Thoracic aorta (tissue), 2 donors: ENCODE measurements at places on chromosomes 1 and 21. TPM values are rescaled to one million over a fixed set of nuclear protein-coding genes. Genes with fewer than 3 reads are reported as not detected.

CD5L gene
- total RNA-seq, result 0.28 TPM

GRCh38 chr1:32892368-32893197 is 6.3 kb downstream of the HPCA start:
- H3K4me1 ChIP-seq, result peaks cover 14% of the 10 kb centered on the region
- no peak for DNase-seq
- H3K4me3 ChIP-seq, result peak overlapping the region; percentile 66

DPM3 gene
- total RNA-seq, result 28.8 TPM

SAMSN1 gene
- 20.5 TPM for total RNA-seq

JAK1 gene
- 113 TPM for total RNA-seq

- H3K36me3 ChIP-seq, result no peaks in the 10 kb centered on the region
- no peaks in the 10 kb centered on the region for H3K4me1 ChIP-seq
- no peaks in the 10 kb centered on the region for H3K27me3 ChIP-seq
- H3K4me3 ChIP-seq, result no peak overlapping the region
These were observed 57.3 kb downstream of the SYF2 start for GRCh38 chr1:25174730-25175612.

DNA sequence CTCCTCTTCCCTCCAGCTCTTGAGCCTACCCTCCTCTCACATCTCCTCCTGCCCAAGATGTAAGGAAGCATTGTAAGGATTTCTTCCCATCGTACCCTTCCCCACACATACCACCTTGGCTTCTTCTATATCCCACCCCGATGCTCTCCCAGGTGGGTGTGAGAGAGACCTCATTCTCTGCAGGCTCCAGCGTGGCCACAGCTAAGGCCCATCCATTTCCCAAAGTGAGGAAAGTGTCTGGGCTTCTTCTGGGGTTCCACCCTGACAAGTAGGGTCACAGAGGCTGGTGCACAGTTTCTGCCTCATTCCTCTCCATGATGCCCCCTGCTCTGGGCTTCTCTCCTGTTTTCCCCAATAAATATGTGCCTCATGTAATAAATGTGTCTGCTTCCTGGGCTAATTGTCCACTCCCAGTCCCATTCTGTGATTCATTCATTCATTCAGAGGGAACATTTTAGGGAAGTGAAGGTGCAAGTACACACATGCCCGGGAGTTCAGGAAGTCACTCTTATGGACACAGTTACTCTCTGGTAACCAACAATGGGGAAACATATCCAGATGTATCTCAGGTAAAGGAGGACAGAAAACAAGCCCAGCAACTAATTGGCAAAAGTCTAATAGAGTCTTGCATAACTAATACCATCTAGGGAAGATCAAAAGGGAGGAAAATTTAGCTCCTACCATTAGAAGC is 1.9 kb downstream of the SPRR4 start:
- DNase-seq, result no peak
- no peaks in the 10 kb centered on the region for H3K36me3 ChIP-seq
- H3K27me3 ChIP-seq, result no peaks in the 10 kb centered on the region
- H3K4me3 ChIP-seq, result no peak overlapping the region

DCST1 gene
- not detected for total RNA-seq

DNA sequence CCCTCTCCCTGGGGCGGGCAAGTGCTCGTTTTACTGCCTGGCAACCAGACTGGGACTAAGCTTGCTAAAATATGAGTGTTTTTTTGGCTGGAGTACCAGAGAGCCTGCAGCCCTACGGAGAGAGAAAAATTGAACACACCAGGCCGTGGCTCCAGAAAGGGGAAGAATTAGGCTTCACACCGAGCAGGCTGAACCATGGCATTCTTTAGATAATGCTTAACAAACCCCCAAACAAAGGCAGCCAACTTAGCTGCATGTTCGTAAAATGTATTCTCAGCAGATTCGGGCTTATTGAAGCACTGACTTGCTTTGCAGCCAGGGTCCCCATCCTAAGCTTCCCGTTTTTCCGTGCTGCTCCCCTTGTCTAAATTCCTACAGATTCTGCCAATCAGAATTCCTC is 76.6 kb downstream of the LMX1A start:
- H3K27ac ChIP-seq, result no peak overlapping the region
- H3K36me3 ChIP-seq, result no peaks in the 10 kb centered on the region
- DNase-seq, result no peak
- H3K4me3 ChIP-seq, result no peak overlapping the region
- no peaks in the 10 kb centered on the region for H3K4me1 ChIP-seq

PLA2G2C gene
- total RNA-seq, result not detected

SLC37A1 gene
- 9.6 TPM for total RNA-seq

- no peaks in the 10 kb centered on the region for H3K27me3 ChIP-seq
- no peaks in the 10 kb centered on the region for H3K36me3 ChIP-seq
- no peak overlapping the region for H3K27ac ChIP-seq
- no peaks in the 10 kb centered on the region for H3K4me1 ChIP-seq
- DNase-seq, result no peak
- H3K4me3 ChIP-seq, result no peak overlapping the region
These were observed 1786.6 kb downstream of the PLA2G4A start for GRCh38 chr1:188615321-188615720.

DNA sequence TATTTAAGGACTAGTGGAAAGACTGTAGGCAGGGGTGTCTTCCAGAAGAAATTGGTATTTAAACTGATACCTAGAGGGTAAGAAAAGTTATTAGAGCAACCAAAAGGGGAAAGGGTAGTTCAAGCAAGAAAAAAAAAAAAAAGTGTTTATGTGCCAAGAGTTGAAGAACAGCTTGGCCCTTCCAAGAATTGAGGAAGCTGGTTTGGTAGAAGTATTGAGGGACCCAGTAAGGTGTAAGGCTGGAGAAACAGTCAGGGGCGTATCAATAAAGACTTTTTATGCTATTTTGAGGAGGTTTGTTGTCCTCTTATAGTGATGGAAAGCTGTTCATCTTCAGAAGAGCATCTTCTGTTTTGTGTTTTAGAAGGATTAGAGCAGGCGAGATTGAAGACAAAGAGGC is 108.3 kb downstream of the PTPRC start:
- H3K27me3 ChIP-seq, result no peaks in the 10 kb centered on the region
- DNase-seq, result no peak
- H3K4me3 ChIP-seq, result no peak overlapping the region

- no peaks in the 10 kb centered on the region for H3K27me3 ChIP-seq
- H3K27ac ChIP-seq, result no peak overlapping the region
- H3K36me3 ChIP-seq, result no peaks in the 10 kb centered on the region
- H3K4me1 ChIP-seq, result no peaks in the 10 kb centered on the region
- no peak overlapping the region for H3K4me3 ChIP-seq
These were observed 348.7 kb downstream of the RPS6KC1 start for GRCh38 chr1:213399695-213400094.

GRCh38 chr21:41805643-41806042 is 38.8 kb upstream of the RIPK4 start:
- no peak for DNase-seq
- no peak overlapping the region for H3K27ac ChIP-seq
- H3K4me3 ChIP-seq, result no peak overlapping the region
- H3K27me3 ChIP-seq, result no peaks in the 10 kb centered on the region
- H3K4me1 ChIP-seq, result peaks cover 14% of the 10 kb centered on the region
- H3K36me3 ChIP-seq, result peaks cover 8% of the 10 kb centered on the region

DNA sequence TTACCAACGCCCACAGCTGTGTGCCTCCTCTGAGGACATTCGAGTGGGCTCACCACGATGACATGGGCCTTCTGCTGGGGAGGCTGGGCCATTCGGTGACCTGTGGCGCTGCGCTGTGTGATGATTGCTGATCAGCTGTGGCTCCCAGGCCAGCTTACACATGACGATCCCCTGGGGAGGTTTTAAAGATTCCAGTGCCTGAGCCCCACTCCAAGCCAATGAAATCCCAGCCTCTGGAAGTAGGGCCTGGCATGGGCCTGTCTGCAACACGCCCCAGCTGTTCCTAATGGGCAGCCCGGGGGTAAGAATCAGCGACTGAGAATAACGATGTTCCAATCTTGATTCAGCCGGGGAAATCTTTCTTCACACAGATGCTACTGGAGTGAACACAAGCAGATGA is 153.7 kb downstream of the KCNJ6 start:
- no peak overlapping the region for H3K27ac ChIP-seq
- no peak overlapping the region for H3K4me3 ChIP-seq
- H3K27me3 ChIP-seq, result no peaks in the 10 kb centered on the region
- no peaks in the 10 kb centered on the region for H3K4me1 ChIP-seq

LRRC38 gene
- total RNA-seq, result not detected

DNA sequence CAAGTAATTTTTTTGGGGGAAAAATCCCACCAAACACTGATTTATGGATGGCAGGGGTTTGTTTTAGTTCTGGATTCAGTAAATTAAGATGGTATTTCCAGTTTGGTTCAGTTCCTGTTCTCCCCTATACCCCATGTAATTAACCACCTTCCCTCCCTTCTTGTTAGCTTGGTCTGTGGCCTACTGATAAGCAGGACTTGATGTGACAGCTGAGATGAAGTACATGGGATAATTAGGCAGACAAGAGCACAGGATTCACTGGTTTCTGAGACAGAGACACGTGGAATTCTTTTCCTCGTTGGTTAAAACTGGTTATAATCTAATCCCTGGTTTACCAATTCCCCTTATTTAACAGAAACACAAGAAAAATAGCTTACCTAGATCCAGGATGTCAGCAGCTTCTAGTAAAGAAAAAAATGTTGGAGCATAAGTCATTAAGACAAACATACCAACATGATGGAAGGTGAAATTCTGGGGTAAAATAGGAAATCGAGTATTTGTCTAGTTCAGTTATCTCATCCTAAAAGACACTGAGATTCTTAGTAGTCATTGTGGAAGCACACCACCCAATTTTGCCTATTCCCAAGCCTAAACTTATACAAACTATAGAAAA is 81.5 kb downstream of the SCMH1 start:
- H3K27me3 ChIP-seq, result no peaks in the 10 kb centered on the region
- no peak for DNase-seq
- no peaks in the 10 kb centered on the region for H3K36me3 ChIP-seq

DNA sequence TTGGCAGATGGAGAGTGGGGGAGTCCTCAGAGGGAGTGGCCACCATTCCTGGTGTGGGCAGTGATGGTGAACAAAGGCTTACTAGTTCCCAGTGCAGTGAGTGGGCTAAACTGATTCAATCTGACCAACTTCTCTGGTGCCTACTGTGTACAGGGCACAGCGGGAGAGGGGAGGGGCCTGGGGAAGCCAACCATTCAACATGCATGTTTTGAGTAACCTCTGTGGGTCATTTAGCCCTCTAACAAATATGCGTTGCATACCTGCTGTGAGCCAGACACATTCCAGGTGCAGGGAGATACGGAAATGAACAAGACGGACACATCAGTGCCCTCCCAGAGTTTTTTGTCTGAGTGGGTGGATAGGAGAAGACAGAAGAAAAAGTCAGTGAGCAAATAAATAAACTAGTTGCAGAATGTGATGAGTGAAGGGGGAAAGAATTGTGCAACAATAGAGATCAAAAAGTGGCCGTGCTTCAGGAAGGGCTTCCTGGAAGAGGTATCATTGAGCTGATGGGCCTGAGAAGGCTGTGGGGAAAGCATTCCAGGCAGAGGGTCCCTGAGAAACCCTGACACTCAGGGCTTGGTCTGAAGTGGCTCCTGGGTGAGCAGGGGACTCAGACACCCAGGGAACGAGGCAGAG is 78.8 kb downstream of the EPHB2 start:
- H3K4me1 ChIP-seq, result peaks cover 27% of the 10 kb centered on the region
- no peak overlapping the region for H3K27ac ChIP-seq
- DNase-seq, result no peak
- H3K4me3 ChIP-seq, result no peak overlapping the region
- no peaks in the 10 kb centered on the region for H3K27me3 ChIP-seq

GRCh38 chr1:55773211-55773940 is 558.2 kb upstream of the USP24 start:
- peaks cover 4% of the 10 kb centered on the region for H3K4me1 ChIP-seq
- H3K36me3 ChIP-seq, result no peaks in the 10 kb centered on the region
- no peak overlapping the region for H3K27ac ChIP-seq
- no peaks in the 10 kb centered on the region for H3K27me3 ChIP-seq
- no peak for DNase-seq
- no peak overlapping the region for H3K4me3 ChIP-seq

DNA sequence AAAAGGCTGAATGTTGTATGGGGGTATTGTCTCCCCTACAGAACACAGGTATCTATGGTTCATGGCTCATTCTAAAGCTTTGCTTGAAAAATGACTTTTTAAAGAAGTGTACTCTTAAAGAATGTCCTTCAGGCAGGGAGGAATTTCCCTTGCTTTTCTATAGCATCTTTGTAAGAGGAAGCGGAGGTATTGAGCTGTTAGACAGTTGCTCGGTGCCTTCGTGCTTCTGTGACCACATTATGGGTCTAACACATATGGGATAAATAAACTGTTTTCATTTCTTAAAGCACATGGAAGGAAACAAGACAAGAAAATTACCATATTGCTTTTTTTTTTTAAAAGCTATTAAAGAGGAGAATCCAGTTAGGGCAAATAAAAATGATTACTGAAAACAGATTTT is 182.9 kb downstream of the NTNG1 start:
- H3K27ac ChIP-seq, result no peak overlapping the region
- H3K36me3 ChIP-seq, result no peaks in the 10 kb centered on the region
- H3K4me1 ChIP-seq, result no peaks in the 10 kb centered on the region
- DNase-seq, result no peak
- no peaks in the 10 kb centered on the region for H3K27me3 ChIP-seq

GRCh38 chr1:192580351-192580962 is 4.9 kb downstream of the RGS1 start:
- no peak overlapping the region for H3K4me3 ChIP-seq
- H3K27me3 ChIP-seq, result no peaks in the 10 kb centered on the region
- no peaks in the 10 kb centered on the region for H3K36me3 ChIP-seq
- no peaks in the 10 kb centered on the region for H3K4me1 ChIP-seq

GRCh38 chr1:32111789-32112188 is 3.9 kb downstream of the KPNA6 start:
- H3K27me3 ChIP-seq, result no peaks in the 10 kb centered on the region
- no peak overlapping the region for H3K27ac ChIP-seq
- H3K4me3 ChIP-seq, result no peak overlapping the region
- H3K4me1 ChIP-seq, result peaks cover 67% of the 10 kb centered on the region
- H3K36me3 ChIP-seq, result no peaks in the 10 kb centered on the region

NBPF6 gene
- total RNA-seq, result not detected

GRCh38 chr1:169692756-169693460 is 18.5 kb downstream of the SELL start:
- H3K27me3 ChIP-seq, result no peaks in the 10 kb centered on the region
- no peaks in the 10 kb centered on the region for H3K36me3 ChIP-seq
- no peak for DNase-seq
- peaks cover 3% of the 10 kb centered on the region for H3K4me1 ChIP-seq
- H3K4me3 ChIP-seq, result no peak overlapping the region
- no peak overlapping the region for H3K27ac ChIP-seq

CDC7 gene
- 2.1 TPM for total RNA-seq

GRCh38 chr1:202343652-202344349 is 2.1 kb upstream of the UBE2T start:
- no peaks in the 10 kb centered on the region for H3K36me3 ChIP-seq
- no peak overlapping the region for H3K4me3 ChIP-seq
- no peaks in the 10 kb centered on the region for H3K27me3 ChIP-seq
- no peak overlapping the region for H3K27ac ChIP-seq
- H3K4me1 ChIP-seq, result no peaks in the 10 kb centered on the region

ZSWIM5 gene
- total RNA-seq, result 2.0 TPM
